ENCODE measurements at places on chromosomes 2 and 18.
A peak's percentile ranks its signal among the peaks of the same experiment; 100 is the strongest.

- peak; percentile 93 for DNase-seq
Measured at GRCh38 chr2:85611705-85612587, at the start of gene C2orf68. Gene C2orf68, minus strand, starts transcription at chr2:85612066. Its CDS starts 82 bp downstream, at chr2:85611984.

DNA sequence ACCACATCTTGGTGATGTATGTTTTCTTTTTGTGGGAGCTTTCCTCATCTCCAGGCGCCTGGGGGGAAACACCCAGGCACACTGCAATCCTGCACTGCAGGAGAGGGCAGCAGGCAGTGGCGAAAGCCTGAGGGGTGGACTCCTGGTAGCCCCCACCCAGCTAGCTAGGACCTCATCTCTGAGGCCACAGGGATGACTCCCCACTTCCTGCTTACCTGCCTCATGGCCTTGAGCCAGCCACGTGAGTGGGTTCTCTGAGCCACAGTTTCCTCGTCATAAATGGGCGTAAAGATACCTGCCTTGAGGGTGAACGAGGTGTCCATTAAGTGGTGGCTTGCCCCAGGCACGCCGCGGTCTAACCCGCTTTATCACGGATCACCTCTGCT lies 19.1 kb downstream of the TRAF3IP1 start:
- no peak for DNase-seq

GRCh38 chr2:124316881-124317605 lies 292.0 kb downstream of the CNTNAP5 start:
- no peak for DNase-seq

DNA sequence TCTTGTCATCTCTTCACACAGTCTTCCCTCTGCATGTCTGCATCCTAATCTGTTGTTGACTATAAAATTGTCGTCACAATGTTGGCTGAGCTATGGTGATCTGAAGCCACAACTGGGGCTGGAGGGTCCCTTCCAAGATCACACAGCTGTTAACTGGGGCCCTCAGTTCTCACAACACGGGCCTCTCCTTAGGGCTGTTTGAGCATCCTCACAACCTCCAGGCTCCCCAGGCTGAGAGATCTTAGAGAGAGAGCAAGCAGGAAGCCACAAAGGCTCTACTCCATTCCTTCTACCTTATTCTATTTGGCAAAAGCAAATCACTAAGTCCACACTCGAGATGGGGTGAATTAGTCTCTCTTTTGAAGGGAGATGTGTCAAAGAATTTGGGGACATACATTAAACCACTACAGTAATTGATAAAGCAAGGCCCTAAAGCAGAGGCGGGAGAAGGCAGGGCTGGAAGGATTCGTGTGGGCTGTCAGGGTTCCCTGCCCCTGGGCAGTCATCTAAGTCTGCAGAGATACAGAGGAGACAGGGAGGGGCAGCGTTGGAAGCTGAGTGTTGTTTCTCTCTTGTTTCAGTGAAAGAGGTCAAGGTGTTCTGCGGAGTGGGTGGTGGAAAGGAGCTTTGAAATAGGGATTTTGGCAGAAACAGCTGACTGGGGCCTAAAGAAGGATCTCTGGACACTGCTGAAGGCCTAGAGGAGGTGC lies 15.9 kb downstream of the MYO7B start:
- no peak for DNase-seq

GRCh38 chr2:172996387-172996961 lies 79.2 kb upstream of the MAP3K20 start:
- DNase-seq = no peak

DNA sequence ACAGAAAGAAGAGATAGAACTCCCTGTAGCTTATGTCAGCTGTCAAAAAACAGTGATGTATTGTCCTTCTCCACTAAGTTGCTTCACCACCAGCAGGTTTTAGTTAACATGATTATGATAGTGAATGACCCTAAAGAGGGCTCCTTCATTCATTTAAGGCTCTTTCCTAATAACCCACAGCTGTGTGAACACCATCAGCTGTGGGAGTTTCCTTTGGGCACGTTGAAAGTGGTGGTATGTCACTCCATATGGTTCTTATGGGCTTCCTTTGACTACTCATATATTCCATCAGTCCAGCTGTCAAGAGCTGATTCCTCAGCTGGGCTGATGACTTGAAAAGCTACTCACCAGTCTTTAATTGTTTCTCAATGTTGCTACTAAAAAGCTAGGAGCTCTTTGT lies 210.3 kb downstream of the UBE2E3 start:
- no peak for DNase-seq

GRCh38 chr2:23286758-23287704 lies 97.9 kb upstream of the KLHL29 start:
- no peak for DNase-seq

GRCh38 chr2:174335988-174336500 lies 1.3 kb downstream of the SP9 start:
- no peak for DNase-seq

GRCh38 chr2:51013933-51014526 lies 17.9 kb downstream of the NRXN1 start:
- no peak for DNase-seq

GRCh38 chr18:51751901-51752300 lies 554.4 kb upstream of the MEX3C start:
- DNase-seq = no peak

GRCh38 chr2:201466050-201466675 lies 14.6 kb downstream of the STRADB start:
- DNase-seq = no peak

DNA sequence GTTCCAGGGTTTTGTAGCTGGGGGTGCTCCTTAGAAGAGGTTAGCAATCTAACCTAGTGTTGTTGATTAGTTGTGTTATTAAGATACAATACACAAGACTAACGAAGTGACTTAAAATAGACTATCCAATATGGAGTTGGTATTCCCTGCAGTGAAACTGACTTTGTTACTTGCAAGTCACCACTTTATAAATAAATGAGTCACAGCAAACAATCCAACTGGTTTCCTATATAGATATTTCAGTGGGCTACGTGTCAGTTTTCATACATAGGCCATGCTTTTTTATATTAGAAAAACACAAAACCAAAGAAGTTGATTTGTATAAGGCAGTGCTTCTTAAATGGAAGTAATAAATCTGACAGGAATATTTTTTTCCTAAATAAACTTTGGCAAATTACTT lies 274.0 kb downstream of the CAMKMT start:
- no peak for DNase-seq

DNA sequence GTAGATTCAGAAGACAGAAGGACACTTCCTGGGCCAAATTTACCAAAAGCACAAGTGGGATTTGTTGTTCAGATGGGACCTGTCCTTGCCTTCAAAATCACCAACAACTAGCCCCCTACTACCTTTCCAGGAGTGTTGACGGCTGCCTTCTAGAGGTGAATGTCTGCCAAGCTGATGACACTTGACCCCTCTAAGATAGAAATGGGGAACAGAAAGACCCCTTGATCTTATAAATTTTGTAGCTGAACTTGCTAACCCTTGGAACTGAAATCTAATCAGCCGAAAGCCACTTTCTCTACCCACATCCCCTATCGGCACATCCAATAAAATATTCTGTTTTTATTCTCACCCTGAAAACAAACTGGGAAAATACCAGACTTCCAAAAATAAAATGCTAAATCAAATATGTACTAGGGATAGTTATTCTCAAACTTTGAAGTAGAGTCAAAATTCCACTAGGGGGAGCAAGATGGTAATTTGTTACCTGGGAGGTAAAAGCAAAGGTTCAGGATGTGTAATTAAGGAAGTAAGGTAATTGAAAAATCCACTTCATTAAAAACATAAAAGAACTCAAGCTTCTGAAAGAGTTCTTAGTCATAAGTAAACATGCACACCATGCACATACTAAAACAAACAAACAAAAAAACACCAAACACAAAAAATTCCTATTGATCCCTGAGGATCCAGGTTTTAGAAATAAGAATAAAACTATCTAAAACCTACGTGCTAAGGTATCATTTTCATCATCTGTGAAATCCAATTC lies 119.2 kb downstream of the ANKRD44 start:
- no peak for DNase-seq

- DNase-seq = no peak
Measured at GRCh38 chr2:25424426-25425028, 82.8 kb upstream of the DNMT3A start.

DNA sequence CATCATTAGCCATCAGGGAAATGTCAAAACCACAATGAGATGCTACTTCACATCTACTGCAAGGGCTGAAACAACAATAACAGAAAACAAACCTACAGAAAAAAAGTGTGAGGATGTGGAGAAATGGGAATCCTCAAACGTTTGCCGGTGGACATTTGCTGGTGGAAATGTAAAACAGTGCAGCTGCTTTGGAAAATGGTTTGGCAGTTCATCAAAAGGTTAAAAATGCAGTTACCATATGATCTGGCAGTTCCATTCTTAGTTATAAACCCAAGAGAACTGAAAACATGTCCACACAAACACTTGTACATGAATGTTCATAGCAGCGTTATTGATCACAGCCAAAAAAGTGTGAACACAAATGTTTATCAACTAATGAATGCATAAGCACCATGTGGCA lies 44.2 kb downstream of the PROC start:
- no peak for DNase-seq

DNA sequence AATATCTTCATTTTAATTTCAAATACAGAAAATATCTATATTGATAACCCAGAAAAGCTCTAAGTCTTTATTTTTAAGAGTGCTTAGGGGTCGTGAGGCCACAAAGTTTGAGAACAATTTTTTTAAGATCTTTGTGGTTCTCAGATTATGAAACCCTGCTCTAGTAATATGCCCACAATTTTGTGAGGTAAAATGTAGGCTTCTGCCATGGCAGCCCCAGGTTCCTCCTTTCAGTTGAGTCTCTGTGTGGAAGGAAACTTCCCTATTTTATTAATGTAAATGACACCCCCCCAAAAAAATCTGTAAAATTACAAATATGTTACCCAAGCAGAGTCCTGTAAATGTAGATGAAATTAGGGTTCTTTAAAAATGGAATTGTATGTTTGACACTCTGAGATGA lies 600.5 kb downstream of the SATB2 start:
- no peak for DNase-seq

DNA sequence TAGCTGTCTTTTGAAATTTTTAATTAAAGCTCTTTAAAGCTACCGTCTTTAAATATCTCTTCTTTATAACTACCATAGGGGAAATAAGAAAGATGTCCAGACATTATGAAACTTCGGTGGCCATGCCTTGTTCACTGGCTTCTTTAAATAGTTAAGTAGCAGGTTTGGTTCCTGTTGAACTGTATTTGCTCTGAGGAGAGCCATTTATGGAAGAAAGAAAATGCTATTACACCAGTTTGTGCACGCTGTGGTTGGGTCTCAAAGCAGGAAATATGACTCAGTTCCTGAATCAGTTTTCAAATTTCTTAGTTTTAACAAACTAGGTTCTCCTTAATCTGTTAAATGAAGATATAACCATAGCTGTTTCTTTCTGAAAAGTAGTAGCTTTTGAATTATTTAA lies 12.2 kb downstream of the ARPC2 start:
- peak; percentile 32 for DNase-seq

DNA sequence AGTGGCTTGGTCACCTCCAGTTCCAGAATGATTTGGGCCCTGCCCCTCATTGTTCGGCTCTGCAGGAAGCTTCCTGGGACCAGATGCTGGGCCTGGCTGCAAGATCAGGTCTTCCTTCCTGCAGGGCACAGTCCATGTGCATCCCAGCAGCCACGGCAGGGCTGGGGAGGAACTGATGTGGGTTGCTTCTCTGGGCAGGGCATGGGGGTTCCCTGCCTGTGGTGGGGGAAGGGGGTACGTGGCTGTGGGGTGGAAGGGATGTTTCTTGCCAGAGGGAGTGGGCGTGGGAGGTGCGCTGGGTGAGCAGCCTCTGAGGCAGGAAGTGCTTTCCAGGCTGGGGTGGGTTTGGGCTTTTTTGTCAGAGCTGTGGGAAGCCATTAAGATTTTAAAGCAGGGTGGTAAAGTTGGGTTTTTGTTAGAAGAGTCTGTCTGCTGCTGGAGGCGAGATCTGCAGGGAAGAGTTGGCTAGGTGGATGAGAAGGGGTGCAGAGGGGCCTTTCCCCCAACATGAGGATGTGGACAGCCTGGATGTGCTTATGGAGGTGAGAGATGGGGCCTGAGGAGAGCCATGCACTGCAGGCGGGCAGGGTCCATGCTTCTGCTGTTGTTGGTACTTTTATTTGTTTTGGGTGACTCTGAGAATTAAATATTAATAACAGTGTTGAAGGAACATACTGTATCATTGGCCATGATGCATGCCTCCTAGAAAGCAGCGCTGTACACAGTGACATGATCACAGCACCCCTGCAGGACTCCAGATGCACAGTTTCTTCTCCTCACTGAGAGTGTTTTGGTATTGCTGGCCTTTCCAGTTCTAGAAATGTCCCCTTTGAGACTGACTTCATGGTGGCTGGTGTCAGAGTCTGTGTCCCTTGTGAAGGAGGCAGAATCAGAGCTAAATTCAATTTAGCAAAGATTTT lies 45.3 kb downstream of the DGKD start:
- DNase-seq = no peak

GRCh38 chr2:8662239-8662879 lies 19.5 kb upstream of the ID2 start:
- DNase-seq = no peak

DNA sequence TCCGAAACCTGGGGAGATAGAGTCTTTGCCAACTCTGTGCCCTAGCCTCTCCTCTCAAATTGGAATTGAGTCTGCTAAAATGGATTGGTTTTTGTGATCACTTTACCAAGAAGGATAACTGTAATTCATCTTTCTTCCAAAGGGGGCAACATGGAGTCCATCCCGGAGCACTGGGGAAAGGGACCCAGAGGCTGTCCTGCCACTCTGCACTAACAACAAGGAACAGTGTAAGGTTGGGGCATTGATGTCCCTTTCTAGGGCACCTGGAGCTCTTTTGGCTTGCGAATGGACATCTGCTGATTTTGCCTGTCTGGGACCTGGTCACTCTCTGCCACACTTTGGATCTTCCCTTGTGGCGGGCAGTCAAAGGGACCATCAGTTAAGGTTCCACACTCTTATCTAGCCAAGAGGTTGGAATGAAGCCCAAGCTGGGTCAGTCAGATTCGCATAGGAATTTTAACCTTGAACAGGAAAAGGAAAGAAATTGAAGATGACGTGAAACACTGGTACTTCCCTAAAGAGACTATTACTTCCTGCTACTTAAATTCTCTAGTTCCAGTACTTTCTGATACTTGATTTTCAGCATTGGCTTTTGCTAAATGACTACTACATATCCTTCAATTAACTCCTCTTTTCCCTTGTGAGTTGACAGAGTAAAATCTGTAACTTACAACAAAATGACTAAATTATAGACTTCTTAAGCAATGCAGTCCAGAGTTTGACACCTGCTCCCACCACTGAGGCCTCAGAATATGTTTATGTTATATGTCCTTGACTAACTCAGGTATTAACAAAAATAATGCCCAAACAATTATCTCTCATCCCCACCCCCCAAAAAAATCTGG lies 64.7 kb upstream of the KLF7 start:
- DNase-seq = no peak

- no peak for DNase-seq
Measured at GRCh38 chr18:57624988-57625387, 3.4 kb upstream of the NARS1 start.

- DNase-seq = no peak
Measured at GRCh38 chr18:6718267-6718666, 11.2 kb upstream of the ARHGAP28 start.

GRCh38 chr2:59413751-59414570 lies 1139.5 kb downstream of the BCL11A start:
- DNase-seq = no peak

All from Peyer's patch (tissue), 4 donors.